ENCODE measurements at places on chromosomes 5 and 9.

DNA sequence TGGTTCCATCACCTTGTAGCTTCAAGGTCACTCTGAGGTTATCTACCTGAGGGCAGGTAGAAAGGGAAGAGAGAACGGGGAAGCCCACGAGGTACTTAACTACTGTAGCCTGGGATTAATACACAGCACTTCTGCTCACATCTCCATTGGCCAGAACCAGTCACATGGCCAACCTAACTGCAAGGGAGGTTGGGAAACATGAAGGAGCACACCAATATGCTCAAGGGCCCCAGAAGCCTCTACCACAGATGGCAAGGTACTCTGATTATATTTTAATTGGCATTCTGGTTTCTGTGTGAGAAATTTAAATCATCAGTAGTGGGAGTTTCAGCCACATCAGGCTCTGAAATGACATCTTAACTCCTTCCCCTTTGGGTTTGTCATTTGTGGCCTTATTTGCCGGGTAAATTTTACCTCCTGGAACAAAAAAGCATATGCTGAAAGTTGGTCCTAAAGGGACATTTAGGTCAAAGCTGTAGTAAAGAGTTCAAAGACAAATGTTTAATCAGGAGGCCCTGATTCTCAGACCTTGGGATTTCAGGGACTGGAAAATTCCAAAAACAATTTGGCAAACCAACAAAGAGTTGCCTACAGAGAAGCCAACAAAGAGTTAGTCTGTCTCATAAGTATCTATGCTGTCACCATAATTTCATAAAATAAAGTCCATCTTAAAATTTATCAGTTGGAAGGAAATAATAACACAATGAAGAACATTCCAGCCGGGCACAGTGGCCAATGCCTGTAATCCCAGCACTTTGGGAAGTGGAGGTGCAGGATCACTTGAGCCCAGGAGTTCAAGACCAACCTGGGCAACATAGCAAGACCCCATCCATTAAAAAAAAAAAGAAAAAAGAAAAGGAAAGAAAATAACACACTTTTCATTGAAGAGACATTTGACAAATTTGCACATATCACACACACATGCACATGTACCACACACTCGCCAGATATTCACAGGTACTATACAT lies 13.8 kb upstream of the MVB12B start:
- no peak overlapping the region for H3K4me3 ChIP-seq
- no peaks in the 10 kb centered on the region for H3K27me3 ChIP-seq
- no peaks in the 10 kb centered on the region for H3K36me3 ChIP-seq
- no peaks in the 10 kb centered on the region for H3K4me1 ChIP-seq

GRCh38 chr5:95638632-95639031 lies 7.9 kb upstream of the RFESD start:
- H3K36me3 ChIP-seq = no peaks in the 10 kb centered on the region
- H3K27me3 ChIP-seq = no peaks in the 10 kb centered on the region
- no peak for DNase-seq
- no peak overlapping the region for H3K27ac ChIP-seq
- H3K4me1 ChIP-seq = no peaks in the 10 kb centered on the region

GRCh38 chr5:128253161-128253560 lies 169.6 kb downstream of the SLC12A2 start:
- no peak for DNase-seq
- H3K36me3 ChIP-seq = no peaks in the 10 kb centered on the region
- H3K4me3 ChIP-seq = no peak overlapping the region
- no peaks in the 10 kb centered on the region for H3K27me3 ChIP-seq
- no peaks in the 10 kb centered on the region for H3K4me1 ChIP-seq

GRCh38 chr5:83107692-83108420 lies 30.5 kb downstream of the XRCC4 start:
- no peak overlapping the region for H3K4me3 ChIP-seq
- H3K36me3 ChIP-seq = no peaks in the 10 kb centered on the region
- no peak overlapping the region for H3K27ac ChIP-seq
- no peak for DNase-seq
- no peaks in the 10 kb centered on the region for H3K4me1 ChIP-seq

- no peak for DNase-seq
- no peaks in the 10 kb centered on the region for H3K4me1 ChIP-seq
- H3K36me3 ChIP-seq = no peaks in the 10 kb centered on the region
- H3K4me3 ChIP-seq = no peak overlapping the region
- no peaks in the 10 kb centered on the region for H3K27me3 ChIP-seq
- H3K27ac ChIP-seq = no peak overlapping the region
Observed at GRCh38 chr5:96844481-96844990, 31.8 kb upstream of the ERAP2 start.

DNA sequence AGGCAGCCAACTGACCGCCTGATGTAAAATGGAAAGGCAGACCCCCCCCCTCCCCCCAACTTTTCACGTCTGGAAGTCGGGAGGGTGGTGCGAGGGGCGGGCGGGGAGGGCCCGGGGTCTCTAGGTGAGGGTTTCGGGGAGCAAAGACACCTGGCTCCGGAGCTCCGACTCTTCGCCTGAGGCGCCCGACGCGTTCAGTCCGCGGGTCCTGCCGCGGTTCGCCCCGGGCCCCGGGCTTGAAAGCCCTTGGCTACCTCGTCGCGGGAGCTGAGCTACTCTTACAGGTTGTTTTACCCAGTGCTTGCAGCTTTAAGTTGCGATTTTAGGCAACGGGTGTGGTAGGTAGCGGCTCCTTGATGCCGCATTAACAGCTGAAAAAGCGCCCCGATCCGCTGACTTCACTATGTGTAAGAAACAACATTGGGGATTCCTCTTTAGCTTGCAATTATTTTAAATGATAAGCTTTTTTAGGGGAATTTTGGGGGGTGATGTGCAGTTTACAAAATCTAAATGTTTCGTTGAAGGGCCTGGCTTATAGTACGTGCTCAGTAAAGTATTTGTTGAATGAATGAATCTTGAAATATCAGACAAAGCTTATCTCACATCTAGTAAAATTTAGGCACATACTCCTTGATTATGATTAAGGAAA lies 722 bp downstream of the CDC42SE2 start:
- peak overlapping the region; percentile 91 for H3K27ac ChIP-seq
- peak overlapping the region; percentile 95 for H3K4me3 ChIP-seq
- peak; percentile 3 for DNase-seq
- H3K27me3 ChIP-seq = no peaks in the 10 kb centered on the region

DNA sequence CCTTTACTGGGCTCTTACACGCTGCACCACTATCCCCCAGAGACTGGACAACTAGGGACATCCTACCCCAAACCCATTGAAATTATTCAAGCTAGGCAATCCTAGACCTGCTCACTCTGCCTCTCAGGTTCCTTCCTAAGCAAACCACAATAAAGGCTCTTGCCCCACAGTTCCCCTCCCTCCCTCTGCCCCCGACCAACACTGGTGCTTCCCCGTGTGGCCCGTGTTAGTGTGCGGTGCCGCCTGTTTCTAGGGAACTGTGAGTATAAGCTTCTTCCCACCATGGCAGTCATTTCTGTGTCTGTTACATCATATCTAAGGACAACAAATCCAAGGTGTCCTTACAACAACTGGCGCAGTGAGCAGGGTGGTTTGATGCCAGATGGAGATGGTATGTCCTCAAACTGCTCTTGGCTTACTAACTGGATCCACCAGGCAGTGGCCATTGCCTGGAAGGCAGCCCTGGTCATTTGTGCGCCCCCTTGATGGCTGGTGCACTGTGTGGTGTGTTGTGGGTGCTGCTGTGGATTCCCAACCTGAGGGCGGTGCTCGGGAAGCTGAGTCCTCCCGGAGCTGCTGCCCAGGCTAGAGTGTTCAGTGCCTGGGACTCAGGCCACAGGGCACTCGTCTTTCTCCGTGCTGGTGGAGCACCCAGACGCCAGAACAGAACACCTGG lies 8.4 kb upstream of the MXD3 start:
- H3K4me3 ChIP-seq = no peak overlapping the region
- no peaks in the 10 kb centered on the region for H3K4me1 ChIP-seq
- H3K36me3 ChIP-seq = no peaks in the 10 kb centered on the region
- no peak for DNase-seq
- no peaks in the 10 kb centered on the region for H3K27me3 ChIP-seq
- H3K27ac ChIP-seq = no peak overlapping the region

All from H1 (cell line).